ENCODE measurements at places on chromosomes 3 and 15. TPM values are rescaled to one million over a fixed set of nuclear protein-coding genes. Genes with fewer than 3 reads are reported as not detected.

STARD9 gene
- total RNA-seq, result 1.9 TPM

CSTA gene
- total RNA-seq, result 450 TPM

LRRIQ4 gene
- not detected for total RNA-seq

CD96 gene
- total RNA-seq, result not detected

PRSS50 gene
- total RNA-seq, result not detected

GCSAM gene
- under 0.01 TPM for total RNA-seq

SLC15A2 gene
- 2.4 TPM for total RNA-seq

SEMA7A gene
- 14.0 TPM for total RNA-seq

Data from nasal cavity respiratory epithelium epithelial cell of viscerocranial mucosa (primary cell).